ENCODE measurements at places on chromosomes 3 and 15.
A peak's percentile ranks its signal among the peaks of the same experiment; 100 is the strongest.

DNA sequence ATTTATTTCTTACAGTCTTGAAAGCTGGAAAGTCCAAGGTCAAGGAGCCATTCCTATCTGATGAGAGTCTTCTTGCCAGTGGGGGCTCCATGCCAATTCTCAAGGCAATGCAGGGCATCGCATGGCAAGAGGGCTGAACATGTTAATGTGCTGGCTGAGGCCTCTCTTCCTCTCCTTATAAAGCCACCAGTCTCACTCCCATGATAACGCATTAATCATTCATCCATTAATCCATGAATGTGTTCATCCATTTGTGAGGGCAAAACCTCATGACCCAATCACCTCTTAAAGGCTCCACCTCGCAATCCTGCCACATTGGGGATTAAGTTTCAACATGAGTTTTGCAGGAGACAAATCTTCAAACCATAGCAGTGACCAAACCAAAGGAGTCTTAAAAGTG, 118.3 kb downstream of the PROS1 start:
- no peak for ATAC-seq

- no peak for ATAC-seq
Measured at GRCh38 chr3:149768704-149769103, 16.4 kb upstream of the COMMD2 start.

DNA sequence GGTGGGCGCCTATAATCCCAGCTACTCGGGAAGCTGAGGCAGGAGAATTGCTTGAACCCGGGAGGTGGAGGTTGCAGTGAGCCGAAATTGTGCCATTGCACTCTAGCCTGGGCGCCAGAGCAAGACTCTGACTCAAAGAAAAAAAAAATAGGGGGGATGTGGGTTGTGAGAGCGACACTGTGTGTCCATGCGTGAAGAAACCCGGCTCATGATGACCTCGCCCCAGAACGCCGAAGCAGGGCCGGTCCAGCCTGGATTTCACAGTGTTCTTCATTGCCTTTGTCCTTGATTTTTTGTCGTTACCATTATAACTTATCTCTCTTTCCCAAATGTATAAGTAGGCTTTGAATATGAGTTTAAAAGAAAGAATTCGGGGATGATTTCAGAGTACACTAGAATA, 128.7 kb downstream of the PGPEP1L start:
- peak; percentile 35 for ATAC-seq

- no peak for ATAC-seq
Measured at GRCh38 chr3:186277268-186277909, 84.6 kb downstream of the DGKG start.

DNA sequence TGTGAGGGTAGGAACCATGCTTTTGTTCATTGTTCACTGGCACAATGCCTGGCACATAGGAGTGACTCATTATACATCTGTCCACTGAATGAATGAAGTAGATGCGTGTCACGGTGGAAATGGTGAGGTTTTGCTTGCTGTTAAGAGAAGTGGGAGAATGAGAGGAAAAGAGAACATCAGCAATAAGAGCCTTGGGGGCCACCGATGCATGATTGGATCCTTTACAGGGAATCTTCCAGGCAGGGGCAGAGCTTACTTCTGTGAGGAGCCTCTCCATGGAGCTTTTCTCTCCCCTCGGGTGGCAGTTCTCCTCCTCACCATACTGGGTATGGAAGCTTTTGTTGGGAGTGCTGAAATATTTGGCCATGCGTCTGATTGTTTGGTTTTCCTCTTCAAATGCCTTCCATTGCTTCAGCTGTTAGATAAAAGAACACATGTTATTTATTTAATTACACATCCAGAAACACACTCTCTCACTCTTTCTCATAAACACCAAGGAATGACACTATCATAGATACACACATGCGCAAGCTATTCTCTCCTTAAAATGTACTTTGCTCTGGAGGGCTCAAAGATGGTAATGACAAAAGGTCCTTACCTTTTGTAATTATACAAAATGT, 78.9 kb upstream of the GSK3B start:
- no peak for ATAC-seq

DNA sequence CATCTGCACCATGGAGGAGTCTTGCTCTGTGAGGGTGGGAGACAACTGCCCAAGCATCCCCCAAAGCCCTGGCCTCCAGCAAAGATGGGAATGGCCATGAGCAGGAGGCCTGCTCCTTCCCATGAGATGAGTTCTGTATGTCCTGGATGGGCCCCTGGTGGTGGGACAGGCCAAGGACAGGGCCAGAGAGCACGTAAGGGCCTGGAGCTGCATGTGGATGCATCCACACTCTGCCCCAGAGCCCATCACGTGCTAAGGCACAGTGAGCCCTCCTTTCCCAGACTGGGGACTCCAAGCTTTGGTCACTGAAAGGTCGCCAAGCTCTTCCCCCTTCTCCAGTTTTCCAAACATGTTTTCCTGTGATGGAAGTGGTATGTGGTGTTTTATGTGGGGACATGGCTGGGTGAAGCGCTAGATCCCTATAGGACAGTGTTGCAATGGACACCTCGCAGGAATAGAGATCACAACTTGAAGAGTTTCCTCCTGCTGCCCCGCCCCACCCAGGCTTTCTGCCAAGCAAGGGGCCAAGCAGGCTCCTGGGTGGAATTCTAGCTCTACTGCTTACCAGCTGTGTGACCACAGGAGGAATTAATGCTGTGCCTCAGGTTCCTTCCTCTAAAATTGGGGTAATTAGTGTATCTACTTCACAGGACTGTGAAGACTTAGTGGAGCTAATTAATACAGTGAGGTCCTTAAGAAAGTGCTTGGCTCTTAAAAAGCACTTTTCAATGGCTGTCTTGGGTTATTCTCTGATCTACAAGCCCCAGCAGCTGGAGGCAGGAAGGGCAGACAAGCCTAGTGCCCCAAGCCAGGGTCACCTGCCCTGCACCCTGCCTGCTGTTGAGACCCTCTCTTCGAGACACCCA, 106.4 kb upstream of the RPL32 start:
- ATAC-seq = no peak

DNA sequence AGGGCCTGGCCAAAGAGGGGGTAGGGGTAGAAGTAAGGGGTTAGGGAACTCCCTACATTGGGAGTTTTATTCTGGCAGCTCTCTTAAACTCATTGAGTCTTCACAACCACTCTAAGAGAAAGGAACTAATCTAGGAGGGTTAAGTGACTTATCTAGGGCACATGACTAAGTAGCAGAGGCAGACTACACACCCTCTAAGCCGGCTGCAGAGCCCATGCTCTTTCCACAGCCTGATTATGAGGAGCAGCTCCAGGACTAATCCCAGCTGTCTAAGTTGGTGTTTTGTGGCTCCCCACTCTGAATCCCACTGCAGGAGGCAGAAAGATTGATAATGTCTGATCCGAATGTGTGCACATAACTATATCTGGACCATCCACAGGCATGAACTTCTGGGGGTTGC, 374.6 kb downstream of the EPHB1 start:
- no peak for ATAC-seq

GRCh38 chr15:90591524-90591923, 61.8 kb downstream of the CRTC3 start:
- no peak for ATAC-seq

DNA sequence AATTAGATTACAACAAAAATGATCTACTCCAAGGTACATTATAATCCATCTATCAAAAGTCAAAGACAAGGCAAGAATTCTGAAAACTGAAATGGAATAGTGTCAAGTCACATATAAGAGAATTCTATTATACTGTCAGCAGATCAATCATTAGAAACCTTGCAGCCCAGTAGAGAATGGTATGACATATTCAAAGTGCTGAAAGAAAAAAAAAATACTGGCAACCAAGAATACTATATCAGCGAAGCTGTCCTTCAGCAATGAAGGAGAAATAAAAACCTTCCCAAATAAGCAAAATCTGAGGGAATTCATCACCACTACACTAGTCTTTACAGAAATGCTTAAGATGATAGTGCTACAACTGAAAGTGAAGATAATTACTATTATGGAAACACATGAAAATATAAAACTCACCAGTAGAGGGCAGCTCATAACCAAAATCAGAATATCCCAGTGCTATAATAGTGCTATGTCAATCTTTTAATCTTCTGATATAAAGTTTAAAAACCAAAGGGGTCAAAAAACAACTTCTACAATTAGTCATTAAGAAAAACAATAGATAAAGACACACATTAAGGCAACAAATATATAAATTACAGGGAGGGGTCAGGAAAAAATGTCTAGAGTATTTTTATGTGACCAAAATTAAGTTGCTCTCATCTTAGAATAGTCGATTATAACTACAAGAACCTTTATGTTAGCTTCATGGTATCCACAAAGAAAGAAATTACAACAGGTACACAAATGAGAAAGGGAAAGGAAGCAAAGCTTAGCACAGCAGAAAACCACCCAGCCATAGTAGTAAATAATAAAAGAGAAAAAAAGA, 190.7 kb upstream of the CNTN6 start:
- no peak for ATAC-seq

GRCh38 chr3:143847787-143848631, at the start of gene SLC9A9:
TSS of gene SLC9A9 (minus strand) at chr3:143848468. CDS start at chr3:143848322, 146 bp downstream.
- ATAC-seq = peak; percentile 90

DNA sequence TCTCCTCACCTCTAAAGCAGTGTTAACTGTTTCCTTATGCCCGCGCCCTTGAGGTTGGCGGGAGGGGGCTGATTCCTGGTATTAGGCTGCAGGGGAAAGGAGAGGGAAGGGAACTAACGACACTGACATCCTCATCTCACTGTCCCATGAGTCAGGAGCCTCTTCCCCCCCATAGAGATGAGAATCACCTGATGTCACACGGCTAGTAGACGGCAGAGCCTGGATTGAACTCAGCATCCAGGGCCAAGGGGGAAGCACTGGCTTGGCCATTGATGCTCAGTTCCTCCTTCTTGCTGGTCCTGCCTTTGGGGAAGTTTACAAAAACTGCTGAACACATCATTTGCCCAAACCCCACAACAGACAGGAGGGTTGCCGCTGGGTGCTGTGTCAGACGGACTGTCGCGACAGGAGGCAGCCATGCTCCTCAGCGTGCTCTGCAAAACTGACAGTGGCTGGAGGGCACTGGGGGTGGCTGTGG, 38.5 kb downstream of the IDH2 start:
- ATAC-seq = peak; percentile 65

- ATAC-seq = no peak
Measured at GRCh38 chr3:128352326-128352725, 114.4 kb downstream of the DNAJB8 start.

GRCh38 chr3:58556761-58557221, 19.8 kb upstream of the ACOX2 start:
- ATAC-seq = no peak

DNA sequence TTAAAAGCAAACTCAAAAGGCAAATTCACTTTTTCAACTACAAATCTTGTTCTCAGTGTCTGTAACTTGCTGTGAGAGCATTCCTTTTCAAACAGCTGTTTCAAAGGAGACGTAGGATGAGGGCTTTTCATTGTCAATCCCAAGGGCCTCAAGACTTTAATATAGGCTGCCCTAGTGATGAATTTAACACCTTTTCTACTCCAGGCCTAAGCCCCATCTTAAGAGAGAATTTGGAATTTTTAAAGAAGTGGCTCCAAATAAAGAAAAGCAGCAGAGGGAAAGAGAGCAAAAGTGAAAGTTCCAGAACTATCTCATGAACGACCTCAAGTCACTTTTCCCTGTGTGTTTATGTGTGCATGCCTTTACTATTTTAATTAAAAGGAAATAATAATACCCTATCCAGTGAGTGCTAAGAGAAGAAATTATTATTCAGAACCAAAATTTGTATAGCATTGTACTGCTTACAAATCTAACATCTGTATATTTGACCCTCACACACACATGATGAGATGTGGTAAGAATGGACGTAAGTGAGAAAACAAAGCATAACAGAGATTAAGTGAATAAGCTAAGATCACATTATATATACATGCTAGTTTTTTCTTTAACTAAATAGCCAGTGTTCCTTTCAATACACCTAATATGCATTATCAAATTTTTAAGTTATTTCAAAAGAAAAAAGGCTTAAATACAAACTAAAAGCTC, 196.4 kb downstream of the VGLL3 start:
- no peak for ATAC-seq

DNA sequence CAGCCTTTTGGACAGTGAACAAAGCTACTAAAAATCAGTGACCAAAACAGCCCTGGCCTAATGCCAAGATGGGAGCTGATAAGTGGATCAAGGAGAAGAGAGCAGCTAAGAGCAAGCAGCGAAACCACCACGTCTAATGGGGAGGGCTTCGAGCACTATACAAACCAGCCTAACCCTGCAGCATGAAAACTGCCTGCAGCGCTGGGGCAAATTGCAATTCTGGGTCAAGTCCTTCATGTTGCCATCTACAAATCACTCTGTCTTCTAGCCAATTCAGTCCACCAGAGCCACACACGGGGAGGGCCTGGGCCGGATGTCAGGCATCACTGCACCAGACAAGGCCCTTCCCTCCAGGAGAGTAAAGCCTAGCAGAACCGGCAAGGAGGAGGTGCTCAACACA, 30.5 kb upstream of the SPATA12 start:
- ATAC-seq = no peak

- no peak for ATAC-seq
Measured at GRCh38 chr3:134709561-134710312, 58.9 kb upstream of the KY start.

- ATAC-seq = no peak
Measured at GRCh38 chr3:88410259-88410658, 260.5 kb downstream of the C3orf38 start.

- ATAC-seq = no peak
Measured at GRCh38 chr15:39456582-39457330, 124.1 kb upstream of the THBS1 start.

GRCh38 chr3:123156276-123156995, 45.3 kb upstream of the SEC22A start:
- no peak for ATAC-seq

GRCh38 chr15:86556396-86557017, 476.8 kb downstream of the AGBL1 start:
- ATAC-seq = no peak

DNA sequence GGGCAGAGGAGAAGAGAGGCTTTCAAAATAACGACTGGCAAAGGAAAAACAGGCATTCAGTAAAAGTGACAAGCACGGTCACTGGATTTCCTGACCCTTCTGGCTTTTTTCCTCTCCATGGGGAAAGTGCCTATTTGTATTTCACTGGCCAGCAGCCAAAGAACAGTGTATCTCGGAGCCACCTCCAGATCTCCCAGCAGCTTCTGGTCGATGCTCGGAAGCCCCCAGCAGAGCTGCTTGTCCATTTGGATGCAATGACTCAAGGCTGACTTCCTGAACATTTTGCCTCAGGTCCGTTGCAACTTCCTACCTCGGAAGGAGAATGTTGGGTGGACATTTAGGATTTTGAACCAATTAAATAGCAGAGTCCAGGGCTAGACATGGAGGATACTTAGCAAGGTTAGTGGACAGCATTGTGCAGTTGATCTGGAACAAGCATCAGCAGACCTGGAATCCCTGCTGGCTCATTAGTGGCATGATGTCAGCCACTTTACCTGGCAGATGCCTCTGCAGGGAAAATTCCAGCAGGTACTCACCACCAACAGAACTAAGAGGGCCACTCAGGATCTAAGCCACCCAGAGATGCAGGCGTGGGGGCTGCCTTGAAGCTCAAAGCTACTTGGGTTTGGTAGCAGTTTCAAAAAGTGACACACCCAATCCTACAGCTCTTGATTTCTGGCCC, 1.1 kb downstream of the FAM107A start:
- no peak for ATAC-seq

GRCh38 chr3:88031642-88032077, 27.1 kb downstream of the CGGBP1 start:
- ATAC-seq = peak; percentile 61

Measured in stimulated activated memory B cell treated with anti-CD40 and anti-IgM and Interleukin-4, amounts not matched to agents 10 μg/mL and 1 μg/mL and 100 μg/mL, for 72 hours (primary cell).